ENCODE measurements at places on chromosomes 1 and 21. TPM values are rescaled to one million over a fixed set of nuclear protein-coding genes. Genes with fewer than 3 reads are reported as not detected.

BEND5 gene
- 1.2 TPM for total RNA-seq

GRCh38 chr1:72184099-72184701 lies 98.1 kb downstream of the NEGR1 start:
- no peak for DNase-seq
- no peaks in the 10 kb centered on the region for H3K4me1 ChIP-seq
- H3K36me3 ChIP-seq, result no peaks in the 10 kb centered on the region
- no peak overlapping the region for H3K27ac ChIP-seq
- no peaks in the 10 kb centered on the region for H3K27me3 ChIP-seq
- H3K4me3 ChIP-seq, result no peak overlapping the region

GRCh38 chr1:173360487-173361063 lies 116.6 kb upstream of the PRDX6 start:
- no peaks in the 10 kb centered on the region for H3K36me3 ChIP-seq
- H3K4me1 ChIP-seq, result peaks cover 10% of the 10 kb centered on the region
- H3K4me3 ChIP-seq, result no peak overlapping the region
- DNase-seq, result no peak

DNA sequence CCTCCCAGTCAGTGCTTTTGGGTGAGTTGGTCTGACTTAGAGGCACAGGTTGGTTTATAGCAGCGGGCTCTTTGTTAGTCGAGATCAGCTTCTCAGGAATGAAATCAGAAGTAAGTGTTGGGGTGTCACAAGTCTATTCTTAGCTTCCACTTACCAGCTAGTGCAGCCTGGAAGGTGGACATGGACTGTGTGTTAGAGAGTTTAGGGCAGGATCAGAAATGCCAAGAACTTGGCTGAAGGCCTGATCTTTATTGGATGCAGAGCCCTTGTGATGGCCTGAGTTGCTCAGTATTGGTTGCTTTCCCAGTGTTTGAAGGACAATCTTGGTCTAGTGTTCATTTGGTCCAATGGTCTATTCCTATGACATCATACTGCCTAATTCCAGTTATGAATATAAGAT lies 377.0 kb upstream of the USP24 start:
- no peak overlapping the region for H3K27ac ChIP-seq
- DNase-seq, result no peak
- H3K36me3 ChIP-seq, result no peaks in the 10 kb centered on the region
- no peak overlapping the region for H3K4me3 ChIP-seq
- H3K4me1 ChIP-seq, result no peaks in the 10 kb centered on the region
